Stimulated activated CD4-positive, alpha-beta T cell treated with anti-CD3 and anti-CD28 coated beads, Interleukin-2, amount 100 ng/mL, for 24 hours (primary cell): ENCODE measurements at places on chromosomes 4 and X.

GRCh38 chrX:20177093-20177492, 35.5 kb upstream of the EIF1AX start:
- no peak for DNase-seq

- no peak for DNase-seq
Measured at GRCh38 chr4:47209833-47210232, 178.5 kb downstream of the GABRB1 start.

DNA sequence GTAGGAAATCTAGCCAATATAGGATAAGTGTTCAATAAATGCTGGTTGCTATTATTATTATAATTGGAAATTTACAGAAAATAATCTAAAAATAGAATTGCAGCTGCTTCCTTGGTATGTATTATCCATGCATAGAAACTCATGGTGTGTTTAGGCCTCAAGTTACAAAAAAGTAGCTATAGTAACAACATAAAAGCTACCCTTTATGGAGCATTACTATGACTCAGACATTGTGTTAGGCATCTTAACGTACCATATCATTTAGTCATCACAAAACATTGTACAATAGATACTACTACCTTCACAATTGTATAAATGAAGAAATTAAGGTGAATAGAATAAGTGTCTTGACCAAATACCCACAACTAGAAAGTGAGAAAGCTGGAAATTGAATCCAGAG, 126.9 kb upstream of the NRK start:
- no peak for DNase-seq

- no peak for DNase-seq
Measured at GRCh38 chr4:83629945-83630721, 94.2 kb downstream of the GPAT3 start.

- DNase-seq = no peak
Measured at GRCh38 chrX:153732401-153732800, 7.7 kb downstream of the ABCD1 start.

GRCh38 chrX:115966920-115967319, 203.6 kb upstream of the AGTR2 start:
- no peak for DNase-seq

DNA sequence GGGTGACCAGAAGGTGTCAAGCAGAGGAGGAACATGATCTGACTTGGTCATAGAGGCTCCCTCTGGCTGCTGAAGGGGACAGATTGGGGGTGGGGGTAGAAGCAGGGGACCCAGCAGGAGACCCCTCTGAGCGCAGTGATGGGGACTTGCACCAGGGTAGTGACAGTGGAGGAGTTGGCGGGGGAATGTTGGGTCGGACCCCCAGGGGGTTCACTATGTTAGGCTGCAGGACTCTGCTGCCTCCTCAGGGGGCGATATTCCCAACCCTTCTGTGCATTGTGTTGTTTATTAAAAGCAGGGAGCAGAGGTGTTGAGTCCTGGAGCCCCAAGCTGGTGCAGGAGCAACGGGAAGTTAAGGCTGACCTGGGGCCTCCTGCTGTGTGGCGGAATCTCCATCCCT, 8.8 kb downstream of the WDR13 start:
- no peak for DNase-seq

DNA sequence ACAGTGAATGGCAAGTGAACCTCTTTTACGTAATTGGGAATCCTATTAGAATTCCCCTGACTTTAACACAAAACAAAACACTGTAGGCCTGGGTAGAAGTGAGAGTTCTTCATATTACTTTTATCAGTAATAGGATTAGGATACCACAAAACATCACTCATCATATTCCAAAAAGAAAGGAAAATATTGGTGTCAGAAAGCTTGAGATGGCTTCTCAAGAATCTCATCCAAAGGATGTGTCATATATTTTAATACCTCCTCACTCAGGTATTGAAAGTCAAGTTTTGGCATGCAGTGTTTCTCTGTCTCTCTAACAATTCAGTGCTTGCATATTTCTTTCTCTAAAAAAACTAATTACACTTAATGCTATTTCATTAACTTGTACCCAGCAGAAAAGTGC, 173.2 kb downstream of the PDGFC start:
- DNase-seq = no peak

DNA sequence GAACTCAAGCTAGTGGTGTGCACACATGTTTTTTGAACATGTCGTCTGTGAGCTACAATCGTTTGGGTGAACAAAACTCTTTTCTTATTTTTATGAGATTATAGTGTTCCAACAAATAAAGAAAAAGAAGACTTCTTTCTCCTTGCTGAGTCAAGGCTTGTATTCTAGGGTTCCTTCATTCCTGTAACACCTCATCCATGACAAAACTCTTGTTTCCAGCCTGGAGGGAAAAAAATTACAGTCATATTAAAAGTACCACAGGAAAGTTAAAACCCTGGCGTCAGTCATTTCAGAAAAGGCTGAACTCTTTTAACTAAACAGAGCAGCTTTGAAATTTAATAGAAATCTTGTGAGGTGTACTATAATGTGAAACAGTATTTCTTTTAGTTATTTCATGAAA, 79.2 kb upstream of the BOD1L1 start:
- no peak for DNase-seq

DNA sequence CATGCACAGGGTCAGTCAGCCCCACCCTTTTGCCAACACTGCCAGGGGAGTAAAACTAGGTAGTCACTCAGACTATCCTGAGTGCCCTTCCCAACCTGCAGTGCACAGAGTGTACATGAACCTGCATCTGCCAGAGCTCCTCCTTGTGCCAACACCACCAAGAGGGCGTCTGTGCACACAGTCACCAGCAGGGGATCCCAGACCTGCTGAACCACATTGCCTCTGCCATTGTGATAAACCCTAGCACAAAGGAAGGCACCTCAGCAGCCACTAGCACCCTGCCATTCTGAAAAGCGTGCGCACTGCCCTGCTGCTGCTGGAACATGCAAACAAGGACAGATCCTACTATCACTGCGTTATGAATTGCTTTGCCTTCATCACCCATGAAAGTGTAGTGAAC, 247.8 kb upstream of the POU3F4 start:
- no peak for DNase-seq

DNA sequence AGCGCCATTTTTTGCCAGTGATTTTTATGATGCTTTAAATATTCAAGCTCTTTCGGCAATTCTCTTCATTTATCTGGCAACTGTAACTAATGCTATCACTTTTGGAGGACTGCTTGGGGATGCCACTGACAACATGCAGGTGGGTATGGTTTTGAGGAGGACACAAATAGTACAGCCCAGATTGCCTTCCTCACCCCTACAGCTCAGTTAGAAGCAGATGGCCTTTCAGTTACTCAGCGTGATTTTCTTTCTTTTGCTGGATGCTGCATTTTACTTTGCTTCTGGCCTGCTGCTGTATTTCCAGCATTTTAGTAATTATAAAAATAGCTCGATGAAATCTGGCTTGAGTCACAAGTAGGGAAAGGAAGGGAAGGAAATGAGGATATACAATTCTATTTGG, 114.7 kb downstream of the SLC4A4 start:
- no peak for DNase-seq

DNA sequence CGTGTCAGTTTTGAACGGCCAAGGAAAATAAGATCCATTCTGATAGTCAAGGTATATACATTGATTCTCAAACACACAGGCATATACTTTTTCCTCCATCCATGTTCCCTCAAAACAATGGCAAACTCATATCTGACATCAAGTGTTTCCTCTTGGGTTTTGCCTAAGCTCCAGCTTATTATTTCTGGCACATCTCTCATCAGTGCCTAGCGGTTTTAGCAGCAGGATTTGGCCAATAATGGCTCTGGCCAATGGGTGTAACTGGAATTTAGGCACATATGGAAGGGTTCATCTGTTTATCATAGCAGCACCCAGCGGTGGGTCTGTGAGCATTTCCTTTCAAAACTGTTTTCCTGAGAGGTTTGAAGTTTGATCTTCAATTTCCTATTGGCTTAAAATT, 161.6 kb upstream of the TLL1 start:
- no peak for DNase-seq

- DNase-seq = peak; percentile 48
Measured at GRCh38 chrX:119688911-119689321, 4.1 kb downstream of the SEPTIN6 start.

- no peak for DNase-seq
Measured at GRCh38 chr4:61440321-61440720, 240.2 kb downstream of the ADGRL3 start.

- no peak for DNase-seq
Measured at GRCh38 chrX:145817331-145818185, at the start of gene SLITRK2. Gene SLITRK2, plus strand, starts transcription at chrX:145817829. Its CDS starts 4,597 bp downstream, at chrX:145822426.

- no peak for DNase-seq
Measured at GRCh38 chr4:156792462-156793085, 179.0 kb downstream of the PDGFC start.

GRCh38 chr4:39893693-39894072, 84.0 kb downstream of the PDS5A start:
- no peak for DNase-seq
